ENCODE measurements at places on chromosomes 16 and 17.

GRCh38 chr17:9036336-9036735 is 15.0 kb downstream of the NTN1 start:
- no peak for DNase-seq

GRCh38 chr17:35312790-35313711 is 60.4 kb downstream of the SLFN11 start:
- peak; percentile 16 for DNase-seq

- no peak for DNase-seq
These were observed 1.2 kb downstream of the JUP start for GRCh38 chr17:41785091-41785858.

- no peak for DNase-seq
These were observed 8.7 kb downstream of the THRA start for GRCh38 chr17:40071313-40072039.

DNA sequence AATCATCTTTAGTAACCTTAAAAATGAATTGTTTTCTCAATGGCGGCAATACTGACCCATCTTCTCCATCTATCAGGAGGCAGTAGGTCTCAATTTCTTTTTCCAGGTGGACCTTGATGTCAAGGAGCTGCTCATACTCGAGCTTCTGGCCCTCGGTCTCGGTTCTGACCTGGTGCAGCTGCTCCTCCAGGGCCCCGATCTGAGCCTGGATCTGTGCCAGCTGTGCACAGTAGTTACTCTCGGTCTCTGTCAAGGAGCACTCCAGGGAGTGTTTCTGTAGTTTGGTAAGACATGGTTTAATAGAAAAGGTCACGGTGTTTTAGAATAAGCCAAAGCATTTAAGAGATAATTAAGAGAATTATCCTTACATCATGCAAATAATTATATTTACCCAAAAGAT is 4.9 kb downstream of the KRT27 start:
- DNase-seq, result no peak

DNA sequence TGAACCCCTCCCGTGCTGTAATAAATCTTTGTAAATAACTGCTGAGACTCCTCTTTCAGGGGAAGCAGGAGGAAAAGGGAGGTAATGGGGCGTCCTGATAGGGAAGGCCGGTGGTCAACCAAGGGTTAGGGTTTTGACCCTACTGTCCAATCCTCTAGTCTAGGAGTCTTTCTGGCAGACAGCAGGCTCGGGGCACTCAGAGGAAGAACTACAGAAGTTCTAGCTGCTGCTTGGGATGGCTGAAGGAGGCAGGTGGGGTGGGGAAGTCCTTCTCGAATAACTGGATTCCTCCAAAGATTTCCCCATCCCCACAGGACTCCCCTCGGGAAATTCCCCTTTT is 387 bp upstream of the STARD3 start:
- DNase-seq, result no peak

GRCh38 chr16:78884204-78884603 is 716.3 kb downstream of the MAF start:
- no peak for DNase-seq

DNA sequence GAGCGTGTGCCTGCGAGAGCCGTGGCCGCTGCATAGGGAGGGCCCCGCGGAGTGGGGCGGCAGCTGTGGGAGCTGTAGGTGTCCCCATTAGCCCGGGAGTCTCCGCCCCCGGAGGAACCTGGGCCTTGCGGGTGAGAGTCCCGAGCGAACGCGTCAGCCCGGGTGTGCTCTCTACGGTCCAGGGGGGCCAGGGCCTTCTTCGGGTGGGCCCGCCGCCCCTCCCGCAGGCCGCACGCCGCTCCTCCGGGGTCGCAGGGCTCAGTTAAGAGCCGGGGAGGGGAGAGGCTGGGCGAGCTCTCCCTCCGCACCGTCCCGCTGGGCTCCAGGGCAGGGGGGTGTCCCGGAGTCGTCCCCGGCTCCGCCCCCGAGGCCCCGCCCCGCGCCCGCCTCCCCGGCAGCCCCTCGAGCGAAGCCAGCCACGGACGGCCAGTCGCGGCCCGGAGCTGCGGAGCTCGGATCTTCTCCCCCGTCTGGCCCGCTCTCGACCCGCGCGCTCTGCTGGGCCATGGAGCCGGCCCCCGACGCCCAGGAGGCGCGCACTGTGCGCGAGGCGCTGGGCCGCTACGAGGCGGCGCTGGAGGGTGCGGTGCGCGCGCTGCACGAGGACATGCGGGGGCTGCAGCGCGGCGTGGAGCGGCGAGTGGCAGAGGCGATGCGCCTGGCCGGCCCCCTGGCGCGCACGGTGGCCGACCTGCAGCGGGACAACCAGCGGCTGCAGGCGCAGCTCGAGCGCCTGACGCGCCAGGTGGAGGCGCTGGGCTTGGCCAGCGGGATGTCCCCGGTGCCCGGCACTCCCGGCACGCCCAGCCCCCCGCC is at the start of gene SMTNL2:
Gene SMTNL2 (plus strand): TSS at position 429 of the 816 bp plus-strand sequence. CDS start 77 bp downstream, at position 506.
- no peak for DNase-seq

DNA sequence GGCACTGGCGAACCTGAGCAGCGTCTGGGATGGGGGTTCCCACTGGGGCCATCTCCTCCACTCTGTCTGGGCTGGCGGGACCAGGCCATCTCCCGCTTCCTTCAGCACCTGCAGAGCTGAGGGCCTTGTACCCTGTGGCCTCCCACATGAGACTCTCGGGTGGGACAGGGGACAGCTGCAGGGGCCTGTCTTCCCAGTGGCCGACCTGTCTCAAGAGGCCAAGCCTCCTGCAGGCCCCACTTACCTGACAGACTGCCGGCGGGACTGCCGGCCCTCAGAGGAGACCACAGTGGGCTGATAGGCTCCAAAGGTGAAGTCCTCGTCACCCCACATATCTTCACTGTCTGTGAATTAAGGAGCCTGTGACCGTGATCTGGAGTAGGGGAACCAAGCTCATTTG is 15.7 kb downstream of the FBF1 start:
- no peak for DNase-seq

DNA sequence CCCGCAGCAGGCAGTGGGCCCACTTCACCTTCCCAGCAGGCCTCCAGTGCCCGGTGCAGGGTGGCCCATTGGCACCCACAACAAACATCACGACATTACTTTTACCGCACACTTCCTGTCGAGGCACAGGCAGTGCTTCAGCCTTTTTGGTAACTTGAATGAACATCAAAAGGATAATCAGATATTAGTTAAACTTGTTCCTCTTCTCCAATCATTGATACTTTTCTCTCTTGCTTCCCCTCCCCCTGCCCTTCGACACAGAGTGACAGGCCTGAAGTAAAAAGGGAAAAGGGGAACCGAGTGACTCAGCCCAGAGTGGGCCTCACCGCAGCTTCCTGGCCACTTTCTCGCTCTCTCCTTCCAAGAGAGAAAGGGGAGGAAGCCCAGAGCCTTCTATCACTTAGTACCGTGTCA is 507.0 kb downstream of the MAF start:
- no peak for DNase-seq

DNA sequence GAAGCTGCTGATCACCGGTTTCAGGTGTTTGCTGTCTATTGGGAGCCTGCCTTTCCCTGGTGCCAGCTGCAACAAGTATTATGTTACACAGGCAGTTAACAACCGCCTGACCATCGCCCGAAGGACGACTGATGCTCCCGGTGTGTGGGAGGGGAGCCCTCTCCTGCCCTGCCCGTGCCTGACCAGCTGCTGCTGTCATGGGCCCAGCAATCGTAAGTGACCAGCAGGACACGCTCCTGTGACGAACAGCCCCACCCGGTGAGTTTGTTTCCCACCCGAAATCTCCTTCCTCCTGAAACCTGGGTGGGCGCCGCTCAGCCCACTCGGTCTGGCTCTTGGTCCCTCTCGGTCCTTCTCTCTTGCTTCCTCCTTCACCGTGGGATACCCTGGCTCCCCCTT is 17.9 kb upstream of the UBE2I start:
- no peak for DNase-seq

- DNase-seq, result no peak
These were observed 12.4 kb upstream of the STRADA start for GRCh38 chr17:63754046-63754445.

All from AG04449 (cell line).